Chondrocyte (in vitro differentiated cells): ENCODE measurements at places on chromosomes 4 and X. TPM values are rescaled to one million over a fixed set of nuclear protein-coding genes. Genes with fewer than 3 reads are reported as not detected.

- peak overlapping the region; percentile 71 for H3K4me3 ChIP-seq
- DNase-seq = no peak
- H3K27me3 ChIP-seq = no peaks in the 10 kb centered on the region
- no peaks in the 10 kb centered on the region for H3K36me3 ChIP-seq
- H3K4me1 ChIP-seq = peaks cover 5% of the 10 kb centered on the region
- peak overlapping the region; percentile 92 for H3K27ac ChIP-seq
Measured at GRCh38 chrX:120485638-120486520, 16.8 kb upstream of the LAMP2 start.

- no peaks in the 10 kb centered on the region for H3K36me3 ChIP-seq
- peaks cover 7% of the 10 kb centered on the region for H3K4me1 ChIP-seq
- H3K4me3 ChIP-seq = no peak overlapping the region
- no peak overlapping the region for H3K27ac ChIP-seq
- no peak for DNase-seq
- H3K27me3 ChIP-seq = no peaks in the 10 kb centered on the region
Measured at GRCh38 chrX:48045410-48046311, 25.8 kb downstream of the ZNF630 start.

- H3K36me3 ChIP-seq = no peaks in the 10 kb centered on the region
- no peak for DNase-seq
- no peak overlapping the region for H3K27ac ChIP-seq
- no peak overlapping the region for H3K4me3 ChIP-seq
- no peaks in the 10 kb centered on the region for H3K4me1 ChIP-seq
Measured at GRCh38 chrX:5528057-5528456, 700.6 kb downstream of the NLGN4X start.

DNA sequence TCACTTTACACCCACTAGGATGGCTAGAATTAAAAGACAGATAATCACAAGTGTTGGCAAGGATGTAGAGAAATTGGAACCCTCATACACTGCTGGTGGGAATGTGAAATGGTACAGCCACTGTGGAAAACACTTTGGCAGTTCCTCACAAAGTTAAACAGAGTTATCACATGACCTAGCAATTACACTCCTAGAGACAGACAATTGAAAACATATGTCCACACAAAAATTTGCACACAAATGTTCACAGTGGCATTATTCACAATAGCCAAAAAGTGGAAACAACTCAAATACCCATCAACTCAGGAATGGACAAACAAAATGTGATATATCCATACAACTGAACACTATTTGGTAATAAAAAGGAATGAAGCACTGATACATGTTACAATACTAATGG is 5.7 kb downstream of the ZNF280C start:
- H3K27ac ChIP-seq = no peak overlapping the region
- DNase-seq = no peak
- no peak overlapping the region for H3K4me3 ChIP-seq
- H3K36me3 ChIP-seq = no peaks in the 10 kb centered on the region
- no peaks in the 10 kb centered on the region for H3K27me3 ChIP-seq
- peaks cover 20% of the 10 kb centered on the region for H3K4me1 ChIP-seq

- no peak for DNase-seq
- H3K36me3 ChIP-seq = no peaks in the 10 kb centered on the region
- no peak overlapping the region for H3K27ac ChIP-seq
- H3K4me3 ChIP-seq = no peak overlapping the region
- H3K27me3 ChIP-seq = no peaks in the 10 kb centered on the region
Measured at GRCh38 chrX:68939868-68940267, 111.0 kb downstream of the EFNB1 start.

DNA sequence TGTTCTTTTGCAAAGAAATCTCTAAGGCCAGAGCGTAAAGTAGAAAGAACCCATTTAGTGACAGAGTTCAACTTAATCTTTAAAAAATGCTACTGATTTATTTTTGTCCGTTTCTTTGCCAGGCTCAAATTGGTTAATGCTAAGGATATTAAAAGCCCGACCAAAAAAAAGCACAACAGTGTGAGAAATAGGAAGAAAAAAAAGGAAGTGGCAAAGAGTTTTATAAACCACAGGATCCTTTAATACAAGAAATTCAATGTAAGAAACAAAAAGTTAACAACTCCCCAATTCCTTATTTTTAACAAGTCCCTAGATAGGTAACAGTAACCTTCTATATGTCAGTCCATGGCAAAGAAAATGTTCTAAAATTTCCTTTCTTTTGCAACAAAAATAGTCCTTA is 480.4 kb downstream of the ACTRT1 start:
- no peak for DNase-seq
- no peaks in the 10 kb centered on the region for H3K27me3 ChIP-seq
- no peaks in the 10 kb centered on the region for H3K4me1 ChIP-seq
- H3K36me3 ChIP-seq = no peaks in the 10 kb centered on the region
- no peak overlapping the region for H3K4me3 ChIP-seq

DNA sequence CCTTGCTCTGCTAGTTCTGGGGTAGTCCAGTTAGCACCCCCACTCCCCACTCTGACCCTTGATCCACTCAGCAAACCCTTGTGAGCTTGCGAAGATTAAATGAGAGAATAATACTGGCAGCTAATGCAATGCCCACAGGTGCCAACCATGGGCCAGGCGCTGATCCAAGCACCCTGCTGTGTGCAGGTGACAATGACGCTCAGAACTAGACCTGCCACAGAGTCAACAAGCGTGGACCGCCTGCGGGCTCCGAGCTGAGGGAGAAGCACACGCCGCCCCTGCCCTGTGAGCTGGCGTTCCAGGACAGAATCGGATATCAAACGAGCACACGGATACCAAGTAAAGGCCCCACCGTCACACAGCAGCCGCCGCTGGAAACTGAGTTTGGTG is 129.2 kb downstream of the FAM53A start:
- DNase-seq = no peak
- no peak overlapping the region for H3K27ac ChIP-seq
- no peaks in the 10 kb centered on the region for H3K36me3 ChIP-seq
- H3K27me3 ChIP-seq = peaks cover 23% of the 10 kb centered on the region

- no peak overlapping the region for H3K4me3 ChIP-seq
Measured at GRCh38 chr4:109846395-109847098, 1.4 kb upstream of the LRIT3 start.

- H3K4me1 ChIP-seq = peaks cover 45% of the 10 kb centered on the region
- H3K4me3 ChIP-seq = no peak overlapping the region
- no peak for DNase-seq
- no peaks in the 10 kb centered on the region for H3K36me3 ChIP-seq
Measured at GRCh38 chr4:101020956-101021355, 326.4 kb downstream of the PPP3CA start.

GRCh38 chr4:8144359-8144758 is 14.3 kb downstream of the ABLIM2 start:
- H3K27ac ChIP-seq = no peak overlapping the region
- no peaks in the 10 kb centered on the region for H3K36me3 ChIP-seq
- DNase-seq = no peak
- H3K4me3 ChIP-seq = no peak overlapping the region
- H3K27me3 ChIP-seq = peaks cover 44% of the 10 kb centered on the region

DNA sequence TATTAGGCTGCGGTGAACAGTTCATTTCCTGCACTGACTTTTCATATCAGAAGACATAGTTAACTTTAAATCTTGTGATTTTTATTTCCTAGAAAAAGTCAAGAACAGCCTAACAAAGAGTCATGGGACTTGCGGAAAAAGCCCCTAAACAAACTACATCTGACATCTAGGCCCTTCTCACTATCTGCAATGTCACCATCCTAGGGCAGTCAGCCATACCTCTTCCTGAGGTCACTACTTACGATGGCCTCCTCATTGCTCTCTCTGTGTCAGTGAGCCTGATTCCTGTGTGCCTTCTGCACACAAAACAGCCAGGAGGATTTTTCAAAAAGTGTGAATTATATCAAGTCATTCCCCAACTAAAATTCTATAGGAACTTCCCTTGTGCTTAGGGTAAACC is 22.4 kb upstream of the KIT start:
- H3K27me3 ChIP-seq = no peaks in the 10 kb centered on the region
- no peaks in the 10 kb centered on the region for H3K4me1 ChIP-seq
- H3K4me3 ChIP-seq = no peak overlapping the region
- DNase-seq = no peak
- H3K27ac ChIP-seq = no peak overlapping the region

GRCh38 chr4:69984030-69984443 is 11.7 kb upstream of the STATH start:
- no peaks in the 10 kb centered on the region for H3K4me1 ChIP-seq
- peaks cover 5% of the 10 kb centered on the region for H3K27me3 ChIP-seq
- no peaks in the 10 kb centered on the region for H3K36me3 ChIP-seq

- H3K4me1 ChIP-seq = peaks cover 44% of the 10 kb centered on the region
- H3K27ac ChIP-seq = no peak overlapping the region
Measured at GRCh38 chr4:159764343-159764952, 661.6 kb downstream of the RAPGEF2 start.

GRCh38 chr4:21367567-21367966 is 581.0 kb downstream of the KCNIP4 start:
- no peak overlapping the region for H3K27ac ChIP-seq
- DNase-seq = no peak
- no peaks in the 10 kb centered on the region for H3K36me3 ChIP-seq
- H3K27me3 ChIP-seq = no peaks in the 10 kb centered on the region
- no peaks in the 10 kb centered on the region for H3K4me1 ChIP-seq
- H3K4me3 ChIP-seq = no peak overlapping the region

DNA sequence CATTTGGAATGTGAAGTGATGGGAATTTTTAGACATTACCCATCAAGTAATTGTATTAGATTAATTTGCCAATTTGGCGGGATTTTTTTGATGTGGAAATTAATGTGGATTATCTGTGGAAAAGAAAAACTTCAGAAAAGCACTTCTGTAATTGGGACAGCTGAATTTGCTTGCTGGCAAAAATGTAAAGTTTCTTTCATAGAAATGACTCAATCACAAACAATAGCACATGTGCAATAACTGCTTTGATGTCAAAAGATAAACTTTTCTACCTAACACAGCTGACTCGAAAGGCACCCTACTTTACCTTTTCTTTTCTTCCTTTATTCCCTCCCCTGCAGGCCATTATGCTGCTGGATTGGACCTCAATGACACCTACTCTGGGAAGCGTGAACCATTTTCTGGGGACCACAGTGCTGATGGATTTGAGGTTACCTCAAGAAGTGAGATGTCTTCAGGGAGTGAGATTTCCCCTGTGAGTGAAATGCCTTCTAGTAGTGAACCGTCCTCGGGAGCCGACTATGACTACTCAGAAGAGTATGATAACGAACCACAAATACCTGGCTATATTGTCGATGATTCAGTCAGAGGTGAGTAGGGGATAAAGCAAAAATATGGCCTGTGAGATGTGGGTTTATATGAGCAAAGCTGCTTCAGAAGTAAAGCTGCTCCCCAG is 1.4 kb downstream of the AREG start:
- DNase-seq = no peak
- no peak overlapping the region for H3K4me3 ChIP-seq
- H3K36me3 ChIP-seq = no peaks in the 10 kb centered on the region
- no peak overlapping the region for H3K27ac ChIP-seq
- H3K27me3 ChIP-seq = peaks cover 8% of the 10 kb centered on the region
- H3K4me1 ChIP-seq = peaks cover 16% of the 10 kb centered on the region

GRCh38 chrX:69185141-69185540 is 19.9 kb upstream of the PJA1 start:
- no peak overlapping the region for H3K4me3 ChIP-seq
- no peak overlapping the region for H3K27ac ChIP-seq
- H3K27me3 ChIP-seq = peaks cover 6% of the 10 kb centered on the region

GRCh38 chr4:120942776-120943175 is 20.2 kb upstream of the PRDM5 start:
- H3K27me3 ChIP-seq = peaks cover 6% of the 10 kb centered on the region
- H3K36me3 ChIP-seq = peaks cover 2% of the 10 kb centered on the region
- H3K4me1 ChIP-seq = no peaks in the 10 kb centered on the region

DNA sequence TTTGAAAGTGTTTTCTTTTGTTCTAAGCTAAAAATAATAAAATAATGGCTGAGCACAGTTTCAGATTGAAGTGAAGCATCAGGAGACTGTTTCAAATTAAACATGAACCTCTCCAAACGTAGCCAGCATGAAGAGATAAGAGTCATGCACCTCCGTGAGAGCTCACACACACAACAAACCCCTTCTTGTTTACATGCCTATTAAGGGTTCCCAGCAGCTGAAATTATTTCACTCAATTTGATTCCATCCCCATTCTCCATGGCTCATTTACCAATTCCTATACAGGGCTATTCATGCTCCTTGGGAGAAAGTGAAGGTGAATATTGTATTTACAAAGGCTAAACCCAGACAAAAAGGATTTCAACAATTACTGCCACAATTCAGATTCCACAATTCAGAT is 954.1 kb upstream of the INTU start:
- no peak for DNase-seq
- no peaks in the 10 kb centered on the region for H3K27me3 ChIP-seq
- no peak overlapping the region for H3K27ac ChIP-seq
- H3K36me3 ChIP-seq = peaks cover 1% of the 10 kb centered on the region
- no peak overlapping the region for H3K4me3 ChIP-seq

- no peak overlapping the region for H3K27ac ChIP-seq
- no peak overlapping the region for H3K4me3 ChIP-seq
- DNase-seq = no peak
Measured at GRCh38 chr4:123353656-123354055, 42.9 kb upstream of the SPRY1 start.

GRCh38 chrX:84876876-84877275 is 126.8 kb upstream of the APOOL start:
- no peak overlapping the region for H3K4me3 ChIP-seq
- H3K36me3 ChIP-seq = no peaks in the 10 kb centered on the region
- no peaks in the 10 kb centered on the region for H3K27me3 ChIP-seq
- no peak for DNase-seq
- H3K4me1 ChIP-seq = no peaks in the 10 kb centered on the region

- H3K36me3 ChIP-seq = no peaks in the 10 kb centered on the region
- no peak overlapping the region for H3K4me3 ChIP-seq
- no peak for DNase-seq
- no peaks in the 10 kb centered on the region for H3K27me3 ChIP-seq
Measured at GRCh38 chrX:14956813-14957582, 83.8 kb downstream of the MOSPD2 start.

DNA sequence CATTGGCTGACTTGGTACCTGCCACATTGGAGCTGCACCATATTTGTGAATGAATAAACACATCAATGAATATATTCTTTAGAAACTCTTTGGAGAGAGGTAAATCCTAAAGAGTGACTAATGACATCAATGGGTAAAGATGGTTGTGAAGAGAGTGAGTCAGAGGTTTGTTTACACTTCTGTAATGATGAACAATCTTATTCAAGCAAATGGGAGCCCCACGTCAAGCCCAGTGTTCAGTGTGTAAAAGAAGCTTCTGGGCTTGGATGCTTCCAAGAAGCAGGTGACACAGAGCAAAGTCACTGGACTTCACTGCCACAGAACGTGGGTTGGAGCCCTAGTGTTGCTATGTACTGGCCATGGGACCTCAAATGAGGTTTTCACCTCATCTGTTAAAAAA is 319.0 kb downstream of the STK32B start:
- peaks cover 3% of the 10 kb centered on the region for H3K36me3 ChIP-seq
- H3K4me3 ChIP-seq = no peak overlapping the region
- H3K27ac ChIP-seq = no peak overlapping the region
- no peaks in the 10 kb centered on the region for H3K27me3 ChIP-seq

- no peak overlapping the region for H3K4me3 ChIP-seq
- peaks cover 3% of the 10 kb centered on the region for H3K36me3 ChIP-seq
- DNase-seq = no peak
- no peak overlapping the region for H3K27ac ChIP-seq
Measured at GRCh38 chrX:39883666-39884065, 214.1 kb downstream of the BCOR start.

The COL25A1 gene
- total RNA-seq = 0.45 to 1.3 TPM (median 0.62 TPM) in 3 replicates

The GPR119 gene
- not detected in 3 replicates for total RNA-seq

The KLHL13 gene
- total RNA-seq = 0.18 to 1.3 TPM (median 0.45 TPM) in 3 replicates

The GLRA3 gene
- not detected in 3 replicates for total RNA-seq

The PF4V1 gene
- not detected in 3 replicates for total RNA-seq

The SCD5 gene
- 20.6 to 25.9 TPM (median 22.6 TPM) in 3 replicates for total RNA-seq

The FAM9B gene
- total RNA-seq = not detected in 3 replicates

The CLDN2 gene
- 0.07 TPM in 1 of 3 replicates, not detected in the others for total RNA-seq

The FMR1NB gene
- total RNA-seq = not detected in 3 replicates

The STATH gene
- total RNA-seq = not detected in 3 replicates
